Stimulated activated CD4-positive, alpha-beta T cell treated with anti-CD3 and anti-CD28 coated beads, Interleukin-12 subunit alpha, Interleukin-12 subunit beta, amount 100 ng/mL, for 24 hours (primary cell): ENCODE measurements at places on chromosomes 16 and 17.

- DNase-seq = no peak
Measured at GRCh38 chr16:28149011-28149888, 62.5 kb downstream of the XPO6 start.

DNA sequence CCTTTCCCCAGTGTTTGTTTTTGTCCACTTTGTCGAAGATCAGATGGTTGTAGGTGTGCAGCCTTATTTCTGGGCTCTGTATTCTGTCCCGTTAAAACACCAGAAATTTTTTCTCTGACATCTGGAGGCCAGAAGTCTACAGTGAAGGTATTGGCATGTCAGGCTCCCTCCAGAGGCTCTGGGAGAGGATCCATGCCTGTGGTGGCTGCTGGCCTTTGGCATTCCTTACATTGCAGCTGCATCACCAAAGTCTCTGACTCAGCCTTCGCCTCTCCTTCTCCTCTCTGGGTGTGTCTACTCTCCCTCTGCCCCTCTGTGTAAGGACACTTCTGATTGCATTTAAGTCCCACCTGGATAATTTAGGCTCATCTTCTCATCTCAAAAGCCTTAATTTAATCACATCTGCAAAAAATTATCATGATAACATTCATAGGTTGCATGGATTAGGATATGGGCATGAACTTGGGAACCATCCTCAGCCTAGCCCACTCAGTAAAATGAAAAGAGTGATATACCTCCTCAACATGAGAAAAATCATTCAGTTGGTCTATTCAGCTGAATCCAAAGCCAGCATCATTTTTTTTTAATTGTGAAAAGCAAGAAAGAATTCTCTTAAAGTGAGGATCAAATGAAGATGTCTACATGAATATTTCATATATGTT is 78.0 kb downstream of the MAP2K6 start:
- DNase-seq = no peak

- no peak for DNase-seq
Measured at GRCh38 chr17:4247971-4248388, 15.8 kb downstream of the ANKFY1 start.

DNA sequence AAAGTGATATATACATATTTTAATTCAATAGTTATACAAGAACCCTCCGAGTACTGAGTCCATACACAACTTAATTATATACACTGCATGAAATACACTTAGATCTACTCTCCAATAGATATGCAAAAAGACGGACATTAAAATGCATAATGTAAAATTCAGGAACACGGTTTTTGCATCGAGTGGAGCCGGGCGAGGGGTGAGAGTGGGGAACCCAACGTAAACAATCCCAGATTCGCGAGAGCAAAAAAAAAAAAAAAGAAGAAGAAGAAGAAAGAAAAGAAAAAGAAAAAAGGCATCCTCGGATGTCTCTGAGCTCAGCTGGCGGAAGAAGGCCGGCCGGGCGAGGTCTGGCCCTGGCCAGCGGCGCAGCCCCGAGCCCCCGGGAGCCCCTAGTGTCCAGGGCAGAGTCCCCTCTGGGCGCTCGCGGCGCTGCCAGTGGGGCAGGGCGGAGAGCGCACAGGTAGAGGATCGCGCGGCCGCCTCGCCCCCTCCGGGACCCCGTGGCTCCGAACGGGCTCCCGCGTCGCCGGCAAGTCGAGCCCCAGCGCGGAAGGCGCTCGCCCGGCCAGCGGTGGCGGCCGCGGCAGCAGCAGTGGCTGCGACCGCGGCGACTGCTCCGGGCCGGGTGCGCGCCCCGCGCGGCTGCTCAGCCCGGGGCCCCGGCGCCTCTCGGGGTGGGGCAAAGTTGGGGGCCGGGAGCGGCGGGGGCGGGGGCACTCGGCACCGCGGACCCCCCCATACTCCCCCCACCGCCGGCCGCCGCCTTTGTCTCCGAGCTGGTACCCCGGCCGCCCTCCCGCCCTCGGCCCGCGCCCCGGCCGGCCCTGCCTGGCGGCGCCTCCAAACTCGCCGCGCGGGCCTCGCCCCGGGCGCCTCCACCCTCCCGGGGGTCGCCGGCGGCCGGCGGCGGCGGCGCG is 9.6 kb upstream of the ZFHX3 start:
- no peak for DNase-seq

DNA sequence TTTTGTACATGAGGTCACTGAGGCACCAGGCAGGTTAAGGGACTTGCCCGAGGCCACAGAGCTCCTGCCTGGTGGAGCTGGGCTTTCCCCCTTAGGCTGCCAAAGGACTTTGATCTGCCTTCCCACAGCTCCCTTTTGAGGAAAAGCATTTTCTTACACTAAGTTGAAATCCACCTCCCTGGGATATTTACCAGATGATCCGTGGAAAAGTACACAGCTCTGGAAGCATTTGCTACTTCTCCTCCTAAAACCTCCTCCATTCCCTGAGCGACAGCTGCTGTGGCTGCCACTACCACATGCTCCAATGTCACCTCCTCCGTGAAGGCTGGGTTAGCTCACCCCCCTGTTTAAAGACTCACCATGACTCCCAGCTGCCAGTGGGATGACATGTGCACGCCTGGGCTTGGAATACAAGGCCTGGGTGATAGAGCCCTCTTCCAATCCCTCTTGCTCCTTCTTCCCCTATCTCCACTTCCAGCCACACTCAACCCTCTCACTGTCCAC is 1.2 kb upstream of the MPRIP start:
- no peak for DNase-seq
